IPS-NIHi11 (cell line): ENCODE measurements at places on chromosomes 11 and 22.

- no peak for DNase-seq
These were observed 65.3 kb upstream of the LINC01488 start for GRCh38 chr11:69416143-69416515.

DNA sequence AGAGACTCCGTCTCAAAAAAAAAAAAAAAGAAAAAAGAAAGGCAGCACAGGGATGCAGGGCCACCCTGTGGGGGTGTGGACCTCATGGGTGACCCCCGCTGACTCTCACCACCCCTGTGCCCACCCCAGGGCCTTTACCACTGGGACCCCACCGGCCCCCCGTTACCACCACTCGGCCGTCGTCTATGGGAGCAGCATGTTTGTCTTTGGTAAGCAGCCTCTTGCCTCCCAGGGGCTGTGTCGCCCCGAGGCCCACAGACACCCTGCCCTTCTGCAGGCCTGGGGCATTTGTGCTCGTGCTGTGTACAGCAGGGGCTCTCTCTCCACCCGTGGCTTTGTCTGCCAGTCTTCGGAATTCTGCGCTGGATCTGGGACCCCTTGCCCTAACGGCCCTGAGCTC lies 5.3 kb downstream of the LZTR1 start:
- DNase-seq = no peak

GRCh38 chr11:63871962-63872799 lies 33.3 kb downstream of the MARK2 start:
- peak; percentile 75 for DNase-seq

GRCh38 chr11:17859552-17859951 lies 125.0 kb downstream of the KCNC1 start:
- DNase-seq = no peak

DNA sequence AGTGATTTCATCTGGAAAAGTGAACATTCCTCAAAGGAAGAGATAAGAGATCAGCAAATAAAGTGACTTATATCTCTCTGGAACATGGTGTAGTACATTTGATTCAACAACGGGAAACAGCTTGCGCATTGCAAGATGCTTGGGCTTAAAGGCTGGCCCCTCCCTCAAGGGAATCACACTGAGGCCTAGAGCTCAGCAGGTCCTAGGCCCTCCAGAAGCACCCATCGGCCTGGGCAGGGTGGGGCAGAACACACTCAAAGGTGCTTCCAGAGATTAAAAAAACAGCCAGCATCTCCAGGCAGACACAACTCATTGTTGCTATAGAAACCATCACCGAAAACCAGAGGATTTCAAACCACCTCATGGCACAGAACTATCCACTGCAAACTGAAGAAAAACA lies 69.0 kb upstream of the ARFGAP3 start:
- no peak for DNase-seq

DNA sequence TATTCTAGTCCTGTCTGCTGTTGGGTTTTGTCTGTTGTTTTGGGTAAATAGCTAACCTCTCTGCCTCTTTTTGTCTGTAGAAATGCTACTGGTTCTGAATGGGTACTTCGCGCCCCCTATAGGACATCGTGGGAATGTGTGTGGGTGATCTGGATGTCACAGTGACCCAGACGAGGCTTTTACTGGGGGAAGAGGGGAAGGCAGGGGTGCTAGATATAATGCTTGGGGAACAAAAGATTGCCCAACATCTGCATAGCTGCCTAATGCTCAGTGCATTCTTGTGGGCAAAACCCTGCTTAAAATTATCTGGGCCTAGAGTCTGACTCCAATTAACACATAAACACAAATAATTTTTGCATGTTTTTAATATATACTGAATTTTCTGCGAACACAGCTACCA lies 57.7 kb downstream of the BMAL1 start:
- peak; percentile 76 for DNase-seq
